Omental fat pad (tissue), 4 donors: ENCODE measurements at places on chromosomes 3 and 15. TPM values are rescaled to one million over a fixed set of nuclear protein-coding genes. Genes with fewer than 3 reads are reported as not detected.

GRCh38 chr3:64360280-64360679 is 135.0 kb upstream of the PRICKLE2 start:
- DNase-seq = no peak

- DNase-seq = no peak
These were observed 41.6 kb upstream of the ROPN1 start for GRCh38 chr3:124033360-124034015.

DNA sequence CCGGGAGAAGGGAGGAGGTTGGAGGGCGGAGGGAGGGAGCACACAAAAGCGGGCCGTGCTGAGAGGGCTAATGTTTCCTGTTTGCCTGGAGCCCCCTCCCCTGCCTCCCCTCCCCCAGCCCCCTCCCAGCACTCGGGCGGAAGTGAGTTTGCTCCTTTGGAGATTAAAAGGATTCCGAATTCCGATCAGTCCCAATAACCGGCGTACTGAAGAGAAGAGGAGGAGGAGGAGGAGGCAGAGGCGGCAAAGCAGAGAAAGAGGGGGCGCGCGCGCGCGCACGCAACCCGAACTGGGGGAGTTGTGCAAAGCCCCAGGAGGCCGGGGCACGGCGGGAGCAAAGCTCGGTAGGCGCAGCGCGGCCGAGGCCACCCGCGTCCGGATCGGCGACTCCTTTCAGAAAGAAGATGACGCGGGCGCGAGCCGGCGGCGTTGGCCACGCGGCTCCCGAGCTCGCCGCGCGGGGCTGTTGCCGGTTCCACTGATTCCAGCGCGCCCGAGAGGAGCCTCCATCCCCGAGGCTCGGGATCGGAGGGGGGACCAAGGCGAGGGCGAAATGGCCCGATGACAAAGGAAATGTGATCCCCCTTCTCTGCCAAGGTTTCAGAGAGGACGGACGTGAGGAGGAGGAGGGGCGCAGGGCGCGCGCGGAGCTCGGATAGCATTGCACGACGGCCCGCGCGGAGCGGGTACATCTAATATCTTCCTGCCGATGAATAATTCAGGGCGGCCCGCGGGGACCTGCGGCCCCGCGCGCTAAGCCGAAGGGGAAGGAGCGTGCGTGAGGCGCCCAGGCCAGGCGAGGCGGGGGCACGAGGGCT is 1.1 kb upstream of the TRIM71 start:
- DNase-seq = no peak

DNA sequence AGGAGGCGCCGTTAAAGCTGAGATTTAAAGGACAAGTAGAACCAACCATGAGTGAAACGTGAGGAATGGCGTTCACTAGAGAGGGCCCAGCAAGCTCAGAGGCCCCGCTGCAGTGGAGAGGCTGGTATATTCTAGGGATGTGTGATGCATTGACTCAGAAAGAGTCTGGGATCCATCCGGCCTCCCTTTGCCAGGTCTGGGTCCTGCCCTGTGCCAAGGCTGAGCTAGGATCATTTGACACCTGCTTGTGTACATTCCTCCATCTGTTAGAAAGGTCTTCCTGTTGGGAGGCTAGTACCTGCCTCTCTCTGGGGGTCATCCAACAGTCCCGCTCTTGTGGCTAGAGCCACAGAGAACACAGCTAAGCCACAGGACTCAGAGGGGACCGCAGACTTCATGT is 28.4 kb downstream of the CA12 start:
- no peak for DNase-seq

SSUH2 gene
- total RNA-seq = 0.50 TPM

RARRES1 gene
- total RNA-seq = 489 TPM

DNA sequence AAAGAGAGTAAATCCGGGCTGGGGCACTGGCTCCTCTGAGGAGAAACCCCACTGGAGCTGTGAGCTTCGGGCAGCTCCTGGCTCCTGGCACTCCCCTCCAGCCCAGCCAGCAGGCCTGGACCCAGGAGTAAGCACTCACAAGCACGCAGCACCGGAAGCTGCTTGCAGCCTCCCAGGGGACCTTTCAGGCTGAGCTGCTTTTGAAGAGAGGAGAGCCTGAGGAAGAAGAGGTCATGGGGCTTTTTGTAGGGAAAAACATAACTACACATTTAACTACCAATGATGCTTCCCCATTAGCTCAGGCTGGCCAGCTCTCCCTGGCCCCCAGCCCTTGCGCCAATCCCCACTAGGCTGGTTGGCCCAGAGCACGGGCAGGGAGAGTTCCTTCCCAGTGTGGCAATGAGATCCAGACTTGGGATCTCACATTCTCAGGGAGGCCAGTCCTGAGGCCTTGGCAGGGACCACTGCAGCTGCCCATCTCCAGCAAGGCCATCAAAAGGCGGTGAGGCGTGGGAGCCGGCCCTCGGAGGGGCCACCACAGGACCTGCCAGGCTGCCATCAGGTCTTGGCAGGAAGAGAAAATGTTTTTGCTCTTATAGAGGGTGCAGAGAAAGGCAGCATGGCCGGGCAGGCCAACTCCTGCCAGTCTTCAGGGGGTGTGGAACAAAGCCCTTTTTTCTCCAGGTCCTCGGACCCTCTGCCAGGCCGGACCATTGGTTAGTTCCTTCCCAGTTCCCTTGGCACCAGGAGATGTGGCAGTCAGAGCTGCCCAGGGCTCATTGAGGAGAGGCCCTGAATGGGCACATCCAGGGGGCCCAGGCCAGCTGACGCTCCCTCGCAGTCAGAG is 41.5 kb upstream of the MFGE8 start:
- DNase-seq = no peak

DNA sequence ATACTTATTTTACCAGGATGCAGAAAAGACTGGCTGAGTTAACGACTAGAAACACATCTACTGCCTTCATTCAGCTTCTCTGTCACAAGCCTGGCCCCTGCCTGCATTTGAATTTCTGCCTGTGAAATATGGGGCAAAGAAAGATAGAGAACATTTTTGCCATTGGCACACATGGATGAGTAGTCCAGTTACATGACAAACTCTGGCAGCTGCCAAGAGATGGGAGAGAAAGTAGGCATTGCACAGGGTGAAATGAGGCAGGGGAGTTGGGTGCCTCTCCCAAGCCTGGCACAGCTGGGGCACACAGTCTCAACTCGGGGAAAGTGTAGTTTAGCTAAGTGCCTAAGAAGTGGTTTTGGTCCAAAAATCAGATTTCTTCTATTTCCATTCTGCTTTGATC is 24.0 kb downstream of the ANXA2 start:
- DNase-seq = no peak

DNA sequence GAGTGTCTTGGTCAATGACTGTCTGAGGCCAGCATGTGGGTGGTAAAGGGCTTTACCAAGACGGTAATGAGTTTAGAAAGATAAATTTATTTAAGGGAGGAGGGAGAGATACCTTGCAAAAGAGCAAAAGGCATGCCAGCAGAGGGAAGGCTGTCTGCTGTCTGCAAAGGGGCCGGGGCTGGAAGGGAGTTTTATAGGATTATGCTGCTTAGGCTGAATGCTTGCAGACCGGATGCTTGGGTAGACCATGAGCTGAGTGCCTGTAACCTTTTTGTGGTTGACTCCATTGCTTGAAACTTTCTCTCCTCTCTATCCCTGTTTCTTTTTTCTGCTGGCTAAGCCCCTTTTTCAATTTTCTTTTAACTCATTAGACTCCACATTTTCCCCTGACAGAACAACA is 1543.0 kb downstream of the OTOL1 start:
- DNase-seq = no peak

CAMK2N2 gene
- not detected for total RNA-seq

ZBBX gene
- total RNA-seq = not detected
